ENCODE measurements at places on chromosomes 2 and 18. TPM values are rescaled to one million over a fixed set of nuclear protein-coding genes. Genes with fewer than 3 reads are reported as not detected.

CTAGE1 gene
- not detected for total RNA-seq

ELOA2 gene
- total RNA-seq = not detected

ZNF521 gene
- 17.4 TPM for total RNA-seq

C1QL2 gene
- total RNA-seq = not detected

TUBA3E gene
- total RNA-seq = not detected

STARD6 gene
- not detected for total RNA-seq

CAB39 gene
- 105 TPM for total RNA-seq

MARCO gene
- 17.1 TPM for total RNA-seq

CD302 gene
- total RNA-seq = 31.1 TPM

MYO3B gene
- total RNA-seq = not detected

STK17B gene
- total RNA-seq = 9.6 TPM

CPSF3 gene
- total RNA-seq = 19.7 TPM
